ENCODE measurements at places on chromosomes 2 and 18.

DNA sequence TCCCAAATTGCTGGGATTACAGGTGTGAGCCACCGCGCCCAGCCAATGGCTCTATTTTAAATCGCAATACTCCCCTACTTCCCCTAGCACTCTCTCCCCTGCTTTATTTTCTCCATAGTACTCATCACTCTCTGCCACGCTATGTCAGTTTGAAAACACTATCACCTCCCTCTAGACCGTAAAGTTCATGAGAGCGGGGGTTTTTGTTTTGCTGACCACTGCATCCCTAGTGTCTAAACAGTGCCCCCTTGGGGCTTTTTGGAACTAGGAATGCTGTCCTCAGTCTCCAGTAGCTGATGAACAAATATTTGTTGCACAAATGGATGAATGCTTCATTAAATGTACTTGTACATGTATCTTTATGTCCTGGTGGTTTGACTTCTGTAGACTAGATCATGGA lies 44.1 kb downstream of the ATOH8 start:
- DNase-seq: no peak

GRCh38 chr2:66058675-66059074 lies 376.2 kb upstream of the MEIS1 start:
- no peak for DNase-seq

GRCh38 chr2:163046615-163047014 lies 208.0 kb upstream of the KCNH7 start:
- DNase-seq: no peak

DNA sequence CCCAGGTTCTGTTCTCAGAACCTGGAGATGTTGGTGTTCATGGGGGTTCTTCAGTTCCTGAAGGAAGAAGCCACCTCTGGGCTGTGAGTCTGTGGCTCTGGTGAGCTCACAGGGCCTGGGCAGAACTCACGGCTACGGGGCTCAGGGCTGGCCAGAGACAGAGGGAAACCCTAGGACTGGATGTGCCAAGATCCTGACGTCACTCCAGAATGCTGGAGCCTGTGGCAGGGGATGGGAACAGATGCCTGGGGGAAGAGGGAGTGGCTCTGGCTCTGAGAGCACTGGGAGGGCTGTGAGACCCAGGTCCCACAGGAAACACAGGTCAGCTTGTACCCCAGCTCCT lies at the start of gene OTOF:
Gene OTOF (minus strand): TSS at position 214 of the 343 bp plus-strand sequence.
- DNase-seq: peak; percentile 65

GRCh38 chr2:215825707-215826106 lies 187.6 kb downstream of the MREG start:
- no peak for DNase-seq

GRCh38 chr2:135913727-135914365 lies 37.6 kb upstream of the MCM6 start:
- peak; percentile 4 for DNase-seq

GRCh38 chr2:15145046-15145817 lies 415.9 kb downstream of the NBAS start:
- no peak for DNase-seq

- no peak for DNase-seq
Measured at GRCh38 chr18:29171892-29172755, 995.2 kb upstream of the CDH2 start.

- no peak for DNase-seq
Measured at GRCh38 chr2:64751286-64752260, 97.9 kb upstream of the SERTAD2 start.

DNA sequence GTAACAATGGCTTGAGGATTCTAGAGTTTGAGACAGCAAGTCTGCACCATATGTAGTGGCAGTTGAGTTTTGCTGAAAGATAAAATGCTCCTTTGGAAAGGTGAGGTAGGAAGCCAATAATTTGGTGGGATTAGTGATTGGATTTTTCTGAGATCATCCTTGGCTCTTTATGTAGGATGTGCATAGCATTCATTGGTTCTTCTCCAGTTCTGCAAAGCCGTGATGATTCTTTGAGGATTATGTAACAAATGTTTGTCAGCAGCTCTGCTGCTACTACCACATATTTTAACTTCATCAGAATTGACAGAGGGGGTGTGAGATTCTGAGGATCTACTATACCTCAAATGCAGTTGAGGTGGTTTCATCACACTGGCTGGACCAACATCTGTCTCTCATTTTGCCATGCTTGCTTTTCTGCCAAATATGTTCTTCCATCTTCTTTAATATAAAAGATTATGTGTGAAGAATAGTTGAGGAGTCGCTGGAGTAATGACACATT lies 188.9 kb upstream of the RASGRP3 start:
- DNase-seq: no peak

DNA sequence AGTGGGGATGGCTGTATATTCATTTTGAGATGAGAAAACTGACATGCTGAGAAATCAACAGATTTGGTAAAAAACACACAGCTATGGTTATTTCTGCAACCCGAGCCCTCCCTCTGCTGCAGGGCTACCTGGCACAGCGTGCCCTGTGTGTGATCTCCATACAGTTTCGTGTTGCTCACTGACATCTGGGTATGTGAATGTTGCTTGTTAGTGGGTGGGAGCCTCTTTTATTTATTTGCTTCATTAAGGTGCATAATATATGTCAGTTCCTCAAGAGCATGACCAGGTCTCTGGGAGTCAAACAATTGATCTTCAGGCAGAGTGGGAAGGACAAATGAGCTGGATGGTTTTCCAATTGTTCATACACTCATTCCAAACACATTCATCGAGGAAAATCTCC lies 139.1 kb upstream of the FHL2 start:
- DNase-seq: no peak

DNA sequence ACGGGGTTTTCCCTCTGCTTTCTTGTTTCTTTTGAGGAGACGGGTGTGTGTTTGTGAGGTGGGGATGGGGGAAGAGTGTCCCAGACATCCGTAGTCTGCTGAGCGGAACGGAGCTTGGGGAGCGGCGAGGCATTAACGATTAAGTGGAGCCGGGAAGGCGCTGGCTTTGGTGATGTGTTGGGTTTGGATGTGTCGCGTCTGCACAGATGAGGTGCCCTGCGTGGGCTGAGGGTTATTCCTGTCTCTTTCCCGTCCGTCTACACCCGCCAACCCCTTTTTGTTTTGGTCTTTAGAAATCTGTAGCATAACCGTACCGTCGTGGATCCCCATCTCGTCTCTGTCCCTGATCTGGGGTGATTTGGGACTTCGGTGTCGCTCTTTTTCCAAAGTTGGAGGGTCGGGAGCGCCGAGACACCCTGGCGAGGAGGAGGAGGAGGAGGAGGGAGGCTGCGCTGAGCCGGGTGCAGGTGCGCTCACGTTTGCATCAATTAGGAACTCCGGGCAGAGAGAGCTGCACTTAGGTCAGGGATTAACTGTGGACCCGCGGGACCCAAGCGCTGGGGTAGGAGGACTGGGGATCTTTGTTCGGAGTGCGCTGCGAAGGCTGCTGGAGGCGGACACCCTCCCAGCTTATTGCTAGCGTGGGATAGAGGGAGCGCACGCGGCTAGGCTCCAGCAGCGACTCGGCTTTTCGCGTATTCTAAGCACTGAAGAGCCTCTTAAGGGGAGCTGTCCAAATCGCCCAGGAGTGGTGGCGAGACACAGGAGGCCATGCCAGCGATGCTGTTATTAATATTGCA lies 720.3 kb downstream of the DPP10 start:
- no peak for DNase-seq

DNA sequence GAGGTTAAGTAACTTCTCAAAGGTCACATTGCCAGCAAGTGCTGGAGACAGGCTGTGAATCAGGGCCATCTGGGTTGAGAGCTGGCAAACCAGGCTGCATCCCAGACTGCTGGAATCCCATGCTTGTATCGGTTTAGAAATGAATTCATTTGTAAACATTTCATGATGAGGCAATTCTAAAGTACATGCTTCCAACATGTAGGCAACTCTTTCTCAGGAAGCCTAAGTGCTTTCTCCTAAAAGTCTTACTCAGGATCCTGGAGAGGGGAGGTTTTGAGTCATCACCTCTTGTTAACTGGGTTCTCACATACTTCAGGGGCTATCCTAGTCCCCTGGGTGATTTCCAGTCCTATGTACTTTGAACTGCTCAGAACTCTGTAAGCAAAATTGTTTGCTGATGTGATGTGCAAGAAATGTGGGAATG lies 416.5 kb downstream of the MEIS1 start:
- no peak for DNase-seq

- DNase-seq: no peak
Measured at GRCh38 chr2:222427646-222428301, 3.4 kb downstream of the SGPP2 start.

- no peak for DNase-seq
Measured at GRCh38 chr18:38052879-38053590, 487.4 kb upstream of the CELF4 start.

DNA sequence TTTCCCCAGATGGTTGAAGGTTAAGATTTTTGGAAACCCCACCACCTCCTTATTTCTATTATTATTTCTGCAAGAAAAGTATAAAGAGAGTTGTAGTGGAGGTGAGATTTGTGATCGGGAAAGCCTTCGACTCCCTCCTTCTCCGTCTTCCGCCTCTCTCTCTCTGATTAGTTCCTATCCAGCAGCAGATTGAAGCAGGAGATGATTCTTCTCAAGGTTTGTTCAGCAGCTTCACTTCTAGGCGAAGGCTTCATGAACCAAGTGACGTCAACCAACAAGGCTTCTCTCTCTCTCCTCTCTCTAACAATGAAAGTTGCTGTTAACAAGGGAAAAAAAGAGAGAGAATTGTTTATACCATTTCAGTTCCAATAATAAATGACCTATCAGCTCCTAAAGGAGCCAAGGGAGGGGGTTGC lies at the start of gene BAZ2B:
Gene BAZ2B (minus strand): TSS at position 263 of the 416 bp plus-strand sequence. CDS start 137,829 bp downstream, outside the sequence.
- peak; percentile 63 for DNase-seq

GRCh38 chr2:6957910-6958615 lies 40.9 kb downstream of the RNF144A start:
- DNase-seq: peak; percentile 13

DNA sequence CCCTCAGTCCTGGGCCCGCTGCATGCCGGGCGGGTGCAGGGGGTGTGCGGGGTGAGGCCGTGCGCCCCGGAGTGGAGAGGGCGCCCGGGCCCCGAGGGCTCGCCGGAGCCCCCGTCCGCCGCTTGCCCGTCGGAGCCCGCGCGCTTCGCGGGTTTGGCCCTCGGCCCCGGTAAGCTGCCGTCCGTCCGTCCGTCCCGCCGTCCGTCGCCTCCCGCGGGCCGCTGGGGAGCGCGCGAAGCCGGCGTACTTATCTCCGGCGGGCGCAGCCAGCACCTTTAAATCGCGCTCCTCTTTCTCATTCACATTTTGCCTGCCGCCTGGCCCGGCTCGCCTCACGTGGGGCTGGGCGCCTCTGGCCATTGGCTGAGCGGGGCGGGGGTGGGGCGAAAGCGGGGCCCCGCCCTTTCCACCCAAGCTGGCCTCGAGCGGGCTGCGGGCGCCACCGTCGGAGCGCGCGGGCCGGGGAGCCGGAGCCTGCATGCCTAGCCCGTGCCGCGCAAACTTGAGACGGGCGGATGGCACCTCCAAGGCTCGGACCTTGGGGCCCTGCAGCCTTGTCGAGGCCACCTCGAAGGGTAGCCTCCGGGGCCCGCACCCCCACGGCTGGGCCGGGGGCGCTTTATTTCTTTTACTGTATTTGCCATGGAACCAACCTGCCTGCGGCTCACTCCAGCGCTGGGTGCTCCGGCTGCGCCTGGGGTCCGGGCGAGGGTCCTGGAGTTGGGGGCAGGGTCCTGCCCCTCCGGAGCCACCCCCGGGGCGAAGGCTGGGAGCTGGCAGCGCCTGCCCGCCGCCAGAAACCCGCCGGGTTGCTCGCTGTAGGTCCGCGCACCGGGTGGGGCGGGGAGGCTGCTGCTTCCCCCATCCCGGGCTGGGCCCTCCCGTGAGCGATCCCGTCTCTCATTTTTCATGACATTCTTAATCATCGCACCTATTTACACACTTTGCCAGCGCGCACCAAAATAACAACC lies at the start of gene GBX2:
Gene GBX2 (minus strand): TSS at position 277 of the 971 bp plus-strand sequence. CDS start 415 bp downstream, outside the sequence.
- DNase-seq: peak; percentile 74

DNA sequence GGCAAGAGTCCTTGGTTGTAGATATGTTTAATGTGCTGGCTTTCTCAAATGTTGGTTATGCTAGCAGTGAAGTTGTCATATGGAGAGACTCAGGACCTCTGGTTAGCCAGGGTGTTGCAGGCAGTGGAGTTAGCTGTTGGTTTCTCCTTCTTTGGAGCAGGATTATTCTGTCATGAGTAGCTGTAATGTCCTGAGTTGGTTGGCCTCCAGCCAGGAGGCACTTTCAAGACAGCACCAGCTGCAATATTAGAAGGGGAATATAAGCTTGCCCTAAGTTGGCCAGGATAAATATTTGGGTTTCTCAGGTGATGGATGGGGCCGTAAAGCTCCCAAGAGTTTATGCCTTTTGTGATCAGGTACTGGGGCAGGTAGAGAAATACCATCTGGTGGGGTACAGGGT lies 65.5 kb downstream of the MSTN start:
- DNase-seq: no peak

GRCh38 chr2:224984637-224985036 lies 57.6 kb downstream of the DOCK10 start:
- DNase-seq: no peak

GRCh38 chr2:98648451-98648850 lies 40.1 kb downstream of the UNC50 start:
- no peak for DNase-seq

GRCh38 chr18:48949606-48950535 lies 894 bp downstream of the SMAD7 start:
- peak; percentile 20 for DNase-seq

GRCh38 chr2:239202836-239203235 lies 198.0 kb downstream of the HDAC4 start:
- DNase-seq: no peak

- no peak for DNase-seq
Measured at GRCh38 chr18:33749834-33750233, 171.8 kb downstream of the ASXL3 start.

DNA sequence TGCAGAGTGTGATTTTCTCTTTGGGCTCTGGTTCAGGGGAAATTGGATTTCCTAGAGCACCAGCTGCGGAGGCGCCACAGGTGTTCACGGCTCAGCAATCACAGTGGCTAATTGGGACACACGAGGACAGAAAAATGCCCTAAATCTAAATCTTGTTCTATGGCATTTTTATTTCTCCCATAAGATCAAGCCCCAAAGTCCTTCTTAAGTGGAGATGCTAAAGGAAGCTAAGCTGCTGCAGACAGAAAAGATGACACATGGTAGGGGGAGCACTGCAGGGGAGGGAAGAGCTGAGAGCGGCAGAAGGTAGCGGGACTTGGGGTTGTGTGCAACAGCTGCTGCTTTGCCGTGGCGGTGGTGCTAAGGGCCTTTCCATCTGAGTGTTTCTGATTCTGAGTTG lies 280.6 kb downstream of the MYT1L start:
- DNase-seq: no peak

DNA sequence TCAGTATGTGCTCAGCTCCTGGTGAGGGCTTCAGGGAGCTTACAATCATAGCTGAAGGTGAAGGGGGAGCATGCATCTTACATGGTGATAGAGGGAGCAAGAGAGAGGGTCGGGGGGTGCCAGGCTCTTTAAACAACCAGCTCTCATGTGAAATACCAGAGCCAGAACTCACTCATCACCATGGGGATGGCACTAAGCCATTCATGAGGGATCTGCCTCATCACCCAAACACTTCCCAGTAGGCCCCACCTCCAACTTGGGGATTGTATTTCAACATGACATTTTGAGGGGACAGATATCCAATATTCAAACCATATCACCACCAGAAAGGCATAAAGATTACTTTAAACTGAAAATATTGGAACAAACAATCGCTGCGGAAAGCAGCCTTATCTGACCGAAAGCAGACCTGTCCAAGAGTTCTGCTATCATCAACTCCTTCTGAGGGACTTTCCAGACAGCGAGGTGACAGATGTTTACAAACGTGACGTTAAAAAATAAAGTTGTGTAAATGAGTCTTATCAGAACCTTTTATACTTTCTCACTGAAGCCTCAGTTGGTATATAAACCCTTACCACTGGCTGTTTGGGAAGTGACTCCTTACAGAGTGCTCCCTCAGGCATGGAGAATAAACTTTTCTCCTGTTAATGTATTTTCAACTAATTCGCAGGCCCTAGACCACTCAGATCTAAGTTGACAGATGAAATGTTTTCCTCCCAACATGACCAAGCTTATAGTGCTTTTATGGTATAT lies 35.5 kb upstream of the PTH2R start:
- DNase-seq: no peak
